ENCODE measurements at places on chromosomes 2 and 18.

GRCh38 chr2:62593825-62594224, 87.8 kb upstream of the TMEM17 start:
- DNase-seq, result no peak

GRCh38 chr2:55163274-55163721, 68.8 kb downstream of the CLHC1 start:
- DNase-seq, result no peak

GRCh38 chr2:86499326-86499725, 58.2 kb downstream of the KDM3A start:
- DNase-seq, result no peak

DNA sequence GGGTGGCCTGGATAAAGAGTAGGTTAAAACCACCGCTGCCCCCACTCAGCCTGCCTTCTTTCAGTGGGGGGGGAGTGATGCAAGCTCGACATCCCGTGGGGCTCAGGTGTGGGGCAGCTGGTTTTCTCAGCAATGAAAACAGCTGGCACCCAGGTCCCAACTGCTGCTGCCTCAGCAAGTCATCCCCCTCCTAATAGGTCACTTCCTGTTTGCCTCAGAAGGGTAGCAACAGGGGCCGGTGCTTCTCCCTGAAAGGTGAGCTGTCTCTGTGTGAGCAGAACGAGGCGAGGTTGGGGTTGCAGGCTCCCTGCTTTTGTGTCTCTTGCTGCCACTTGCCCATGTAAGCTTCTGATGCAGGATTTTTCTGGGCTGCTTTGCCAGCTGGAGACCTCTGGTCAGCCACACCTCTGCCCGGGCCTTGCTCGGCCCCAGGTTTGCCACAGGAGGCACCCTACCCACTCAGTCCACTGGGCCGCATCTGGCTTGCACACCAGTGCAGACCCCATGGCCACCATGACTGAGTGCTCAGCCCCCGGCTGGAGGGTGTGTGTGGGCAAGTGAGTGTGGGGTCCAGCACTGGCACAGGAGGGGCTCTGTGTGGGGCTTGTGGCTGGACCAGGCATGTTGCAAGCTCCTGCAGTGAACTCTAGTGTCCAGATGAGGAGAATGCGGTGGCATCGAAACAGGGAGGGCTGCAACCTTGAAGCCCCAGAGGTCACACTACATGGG, 11.5 kb upstream of the ASB1 start:
- DNase-seq, result no peak

- no peak for DNase-seq
Measured at GRCh38 chr2:11642972-11643371, 27.0 kb downstream of the NTSR2 start.
